ENCODE measurements at places on chromosomes 2 and 18.

DNA sequence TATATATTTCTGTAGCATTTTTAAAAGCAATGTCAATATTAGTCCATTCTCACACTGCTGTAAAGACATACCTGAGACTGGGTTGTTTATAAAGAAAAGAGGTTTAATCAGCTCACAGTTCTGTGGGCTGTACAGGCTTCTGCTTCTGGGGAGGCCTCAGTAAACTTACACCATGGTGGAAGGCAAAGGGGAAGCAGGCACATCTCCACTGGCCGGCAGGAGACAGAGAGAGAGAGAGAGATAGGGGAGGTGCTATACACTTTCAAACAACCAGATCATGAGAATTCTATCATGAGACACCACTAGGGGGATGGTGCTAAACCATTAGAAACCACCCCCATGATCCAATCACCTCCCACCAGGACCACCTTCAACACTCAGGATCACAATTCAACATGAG, 43.1 kb downstream of the CHMP3 start:
- no peak for DNase-seq

- no peak for DNase-seq
Observed at GRCh38 chr18:47263430-47264307, 12.2 kb upstream of the SKOR2 start.

DNA sequence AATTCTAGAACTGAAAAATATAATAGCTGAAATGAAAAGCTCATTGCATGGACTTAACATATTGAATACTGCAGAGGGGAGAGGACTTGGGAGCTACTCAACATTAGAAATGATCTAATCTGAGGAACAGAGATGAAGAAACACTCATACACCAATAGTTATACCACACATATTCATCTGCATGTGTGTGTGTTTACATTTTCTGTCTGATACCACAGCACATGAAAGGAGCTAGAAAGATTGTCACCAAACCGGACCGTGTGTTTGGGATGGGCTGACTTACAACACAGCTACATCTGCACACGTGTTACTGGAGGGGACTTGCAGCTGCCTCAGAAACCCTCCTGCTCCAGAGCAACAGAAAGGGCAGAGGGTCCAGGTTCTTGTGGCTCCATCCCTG, 47.8 kb downstream of the PXDN start:
- no peak for DNase-seq

DNA sequence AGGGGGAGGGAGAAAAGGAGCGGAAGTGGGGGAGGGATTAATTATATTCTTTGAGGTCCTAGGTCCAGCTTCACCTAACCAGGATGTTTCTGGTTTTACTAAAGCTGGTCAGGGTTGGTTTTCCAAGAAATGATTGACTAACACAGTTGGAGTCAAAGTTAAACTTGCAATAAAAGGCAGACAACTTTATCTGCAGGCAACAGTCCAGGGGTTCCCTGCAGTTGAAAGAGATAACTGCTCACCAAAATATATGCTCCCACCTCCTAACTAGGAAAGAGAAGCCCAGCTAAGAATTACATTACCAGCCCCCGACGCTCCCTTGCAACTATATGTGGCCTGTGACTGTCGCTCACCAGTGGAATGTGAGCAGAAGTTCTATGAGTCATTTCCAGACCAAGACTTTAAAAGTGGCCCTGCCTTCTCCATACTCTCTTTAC, 140.0 kb upstream of the PKDCC start:
- DNase-seq = no peak

DNA sequence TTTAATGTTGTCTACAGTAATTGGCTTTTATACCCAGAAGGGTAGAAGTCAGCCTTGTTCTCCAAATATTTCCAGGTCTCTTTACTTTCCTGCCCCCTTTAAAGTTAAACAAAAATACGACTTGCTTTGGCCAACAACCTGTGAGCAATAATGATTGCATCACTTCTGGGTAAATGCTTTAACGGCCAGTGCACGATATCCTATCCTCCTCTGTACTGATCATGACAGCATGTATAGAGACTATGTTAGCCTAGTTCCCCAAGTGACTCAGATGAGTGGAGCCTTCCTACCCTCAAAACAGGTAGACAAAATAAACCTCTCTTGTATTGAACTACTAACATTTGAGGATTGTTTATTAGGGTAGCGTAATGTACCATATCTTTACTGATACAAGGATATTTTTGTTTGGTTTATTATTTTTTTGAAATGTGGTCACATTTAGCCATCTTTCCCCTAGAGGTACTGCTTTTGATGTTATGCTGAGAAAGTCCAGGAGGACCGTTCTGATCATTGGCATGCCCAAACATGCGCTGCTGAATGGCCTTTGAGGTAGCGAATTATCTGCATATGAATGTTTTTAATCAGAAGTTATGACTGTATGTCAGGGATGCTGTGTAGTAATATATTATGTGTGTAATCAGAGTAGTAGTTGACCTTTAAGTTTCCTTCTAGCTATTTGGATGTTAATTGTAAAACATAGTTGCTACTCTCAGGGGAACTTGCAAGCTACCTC, 262.6 kb upstream of the DCC start:
- DNase-seq = no peak

GRCh38 chr18:4854671-4855070, 342.4 kb downstream of the AKAIN1 start:
- no peak for DNase-seq
